Cardiac muscle cell (in vitro differentiated cells and primary cell): ENCODE measurements at places on chromosomes 16 and 17. TPM values are rescaled to one million over a fixed set of nuclear protein-coding genes. Genes with fewer than 3 reads are reported as not detected.

The C17orf50 gene
- 0.21 and 0.74 TPM in 2 replicates for total RNA-seq

DNA sequence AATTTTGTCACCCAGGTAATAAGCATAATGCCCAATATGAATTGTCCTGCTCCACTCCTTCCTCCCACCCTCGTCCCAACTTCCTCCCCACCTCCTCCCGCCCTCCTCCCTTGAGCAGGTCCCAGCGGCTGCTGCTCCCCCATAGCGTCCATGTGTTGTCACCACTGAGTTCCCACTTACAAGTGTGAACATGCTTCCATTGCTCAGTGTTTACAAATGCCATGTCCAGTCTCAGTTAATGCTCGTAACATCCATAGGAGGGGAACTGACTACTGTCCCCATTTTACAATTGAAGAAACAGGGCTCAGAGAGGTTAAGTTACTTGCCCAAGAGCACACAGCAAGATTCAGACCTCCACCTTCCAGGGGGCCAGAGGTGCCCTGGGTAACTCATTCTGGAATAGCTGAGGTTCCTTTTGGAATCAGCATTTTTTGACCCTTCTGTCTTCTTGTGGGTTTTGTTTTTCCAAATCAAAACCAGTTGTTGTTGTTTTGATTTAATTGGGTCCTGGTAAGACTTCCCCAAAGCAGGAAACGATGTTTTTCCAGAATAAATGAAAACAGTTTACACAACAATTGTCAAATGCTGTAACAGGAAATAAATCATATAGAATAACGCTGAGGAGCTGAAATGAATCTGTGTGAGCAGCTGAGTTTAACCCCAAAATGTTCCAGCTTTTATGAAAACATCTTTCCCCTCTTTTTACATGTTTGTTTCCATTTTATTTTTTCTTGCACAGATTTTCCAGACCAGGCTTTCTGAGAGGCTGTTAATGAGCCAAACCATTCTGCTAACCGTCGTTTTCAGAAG, 73.9 kb downstream of the ZDHHC7 start:
- no peak for DNase-seq

The OTOP3 gene
- not detected in 2 replicates for total RNA-seq

The CCL2 gene
- 0.46 and 0.54 TPM in 2 replicates for total RNA-seq

DNA sequence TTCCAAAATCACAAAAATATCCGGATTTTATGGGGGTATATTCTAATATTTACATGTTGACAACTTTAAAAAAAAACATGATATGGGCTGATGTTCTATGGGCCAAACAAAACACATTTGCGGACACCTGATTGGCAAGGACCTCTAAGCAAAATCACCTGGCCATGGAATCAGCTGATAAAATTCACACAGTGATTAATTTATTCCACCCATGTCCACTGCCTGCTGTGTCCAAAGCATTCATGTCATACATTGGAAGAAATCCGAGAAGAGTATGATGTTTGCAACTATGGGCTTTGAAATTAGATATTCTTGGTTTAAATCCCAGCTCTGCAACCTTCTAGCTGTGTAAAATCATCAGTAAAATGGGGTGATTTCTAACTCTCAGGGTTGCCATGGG, 538.7 kb downstream of the HAPSTR1 start:
- no peak for DNase-seq

- DNase-seq = no peak
Measured at GRCh38 chr17:80236911-80237310, 16.7 kb downstream of the SLC26A11 start.

DNA sequence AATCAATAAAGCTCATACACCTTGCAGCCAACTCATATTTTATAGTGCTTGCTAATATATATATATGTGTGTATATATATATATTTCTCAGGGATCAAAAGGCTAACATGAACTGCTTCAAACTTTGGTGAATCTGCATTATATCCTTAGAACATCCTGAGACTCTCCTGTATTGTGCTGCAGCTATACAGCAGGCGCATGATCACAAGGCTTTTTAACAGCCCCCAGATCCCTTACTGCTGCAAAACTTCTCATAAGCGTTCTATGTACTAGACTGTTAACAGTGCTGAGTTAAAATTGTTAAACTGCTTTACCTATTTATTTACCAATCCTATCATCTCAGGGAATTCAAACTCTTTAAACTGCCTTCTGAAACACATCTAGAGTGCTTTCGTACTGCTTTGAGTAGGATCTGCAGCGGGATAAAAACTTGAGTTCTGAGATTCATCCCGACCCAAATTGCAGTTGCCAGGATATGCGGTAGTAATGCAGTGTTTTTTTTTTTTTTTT, 1.3 kb downstream of the GPATCH8 start:
- no peak for DNase-seq

GRCh38 chr17:13337151-13337550, 264.6 kb downstream of the HS3ST3A1 start:
- no peak for DNase-seq

The PIK3R5 gene
- total RNA-seq = 0.09 and 0.28 TPM in 2 replicates
